Hematopoietic multipotent progenitor cell treated with erythropoietin and hydrocortisone succinate and interleukin-3 and kit ligand, for 17 days (in vitro differentiated cells): ENCODE measurements at places on chromosomes 4 and X.

DNA sequence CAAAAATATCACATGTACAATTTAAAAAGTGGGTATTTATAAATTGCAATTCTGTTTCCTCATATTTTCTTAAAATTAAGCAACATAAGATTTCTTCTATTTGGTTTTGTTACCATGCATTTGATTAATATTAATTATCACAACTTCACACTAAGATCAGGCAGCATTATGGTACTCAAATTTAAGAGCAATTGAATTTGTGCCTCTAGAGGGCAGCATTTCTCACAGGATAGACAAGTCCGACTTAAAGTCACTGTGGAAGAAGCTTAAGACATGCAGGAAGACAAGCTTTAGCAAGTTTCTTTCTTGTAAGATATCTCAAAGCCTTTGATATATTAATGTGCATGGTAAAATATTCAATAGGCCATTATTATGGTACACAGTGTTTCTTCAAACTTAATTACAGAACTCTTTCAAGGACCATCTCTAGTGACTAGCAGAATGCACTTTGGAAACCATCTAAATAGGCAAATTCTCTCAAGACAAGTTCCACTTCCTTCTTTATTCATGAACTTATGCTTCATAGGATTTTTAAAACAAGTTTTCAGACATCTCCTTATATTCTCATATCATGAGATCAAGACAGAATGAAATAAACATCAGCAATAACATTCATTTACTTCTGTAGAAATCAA lies 35.0 kb downstream of the FBXW7 start:
- DNase-seq = peak; percentile 91

DNA sequence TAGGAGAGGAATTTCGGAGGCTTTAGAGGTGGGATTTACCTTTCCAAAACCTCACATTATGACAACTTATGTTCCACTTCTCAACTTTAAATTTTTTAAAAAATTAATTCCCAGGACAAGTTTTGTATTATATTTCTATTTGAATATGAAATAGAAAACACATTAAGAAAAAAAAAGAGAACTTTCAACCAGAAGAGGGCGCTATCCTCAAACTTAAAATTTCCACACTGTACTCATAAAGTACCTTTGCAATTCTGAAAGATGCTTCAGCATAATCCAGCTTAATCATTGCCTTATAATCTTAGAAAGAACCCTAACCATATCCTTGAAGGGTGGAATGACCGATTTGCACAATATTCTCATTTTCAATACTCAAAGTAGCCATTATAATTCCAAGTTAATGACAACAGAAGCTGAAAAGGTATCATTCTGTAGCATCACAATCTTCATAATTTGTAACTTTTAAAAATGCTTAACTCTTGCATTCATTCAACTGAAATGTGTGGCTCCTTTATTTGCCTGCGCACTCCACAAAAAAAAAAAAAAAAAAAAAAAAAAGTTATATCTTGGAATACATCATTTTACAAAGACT lies 158.0 kb downstream of the KCNIP4 start:
- DNase-seq = no peak

DNA sequence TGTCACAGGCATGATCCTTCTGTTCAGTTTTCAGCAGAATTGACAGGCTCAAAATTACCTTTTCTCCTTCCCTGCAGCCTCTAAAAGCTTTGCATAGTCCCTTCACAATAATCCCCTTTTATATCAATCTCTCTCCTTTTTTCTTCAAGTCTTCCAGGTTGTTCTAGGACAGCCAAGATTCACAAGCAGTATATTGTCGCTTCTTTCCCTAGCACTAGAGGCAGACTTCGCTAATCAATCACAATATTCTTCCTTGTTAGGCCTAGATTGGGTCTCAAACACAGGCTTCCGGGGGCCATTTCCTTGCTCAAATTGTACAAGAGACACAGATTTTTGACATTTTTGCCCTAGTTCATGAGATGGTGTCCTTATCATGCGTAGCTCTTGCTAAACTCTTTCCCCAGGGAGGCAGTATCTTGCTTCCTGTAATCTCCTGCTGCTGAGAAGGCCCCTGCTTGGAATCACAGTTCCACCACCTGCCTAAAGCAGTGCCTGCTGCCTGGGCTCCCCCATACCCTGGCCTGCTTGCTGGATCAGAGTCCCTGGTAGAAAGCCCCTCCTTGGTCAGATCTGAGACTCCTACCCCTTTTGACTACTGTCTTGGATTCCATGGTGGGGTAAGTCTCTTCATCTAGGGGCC lies 57.3 kb downstream of the DMP1 start:
- DNase-seq = no peak

- no peak for DNase-seq
These were observed 141.1 kb downstream of the AASDH start for GRCh38 chr4:56246233-56246610.
